Fibroblast of villous mesenchyme (primary cell): ENCODE measurements at places on chromosomes 7 and 10.
A peak's percentile ranks its signal among the peaks of the same experiment; 100 is the strongest.

GRCh38 chr10:93630625-93631557 lies 18.6 kb downstream of the PDE6C start:
- DNase-seq = no peak

DNA sequence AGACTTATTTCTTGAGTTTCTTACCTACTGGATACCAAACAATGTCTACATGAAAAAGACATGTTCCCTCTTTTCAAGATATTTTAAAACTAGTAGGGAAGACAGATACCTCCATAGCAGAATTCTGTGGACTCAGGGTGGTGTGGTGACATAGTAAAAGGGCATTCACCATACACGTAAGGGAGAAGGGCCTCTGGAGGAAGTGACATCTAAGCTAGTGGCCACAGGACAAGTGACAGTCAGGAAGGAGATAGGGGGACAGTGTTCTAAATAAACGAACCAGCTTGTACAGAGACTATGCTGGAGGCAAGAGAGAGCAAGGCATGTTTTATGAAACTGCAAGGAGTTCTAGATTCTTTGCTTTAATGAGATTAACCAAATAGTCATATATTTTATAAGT lies 321.7 kb upstream of the LRGUK start:
- DNase-seq = no peak

GRCh38 chr10:55351431-55351830 lies 550.4 kb upstream of the PCDH15 start:
- DNase-seq = no peak

DNA sequence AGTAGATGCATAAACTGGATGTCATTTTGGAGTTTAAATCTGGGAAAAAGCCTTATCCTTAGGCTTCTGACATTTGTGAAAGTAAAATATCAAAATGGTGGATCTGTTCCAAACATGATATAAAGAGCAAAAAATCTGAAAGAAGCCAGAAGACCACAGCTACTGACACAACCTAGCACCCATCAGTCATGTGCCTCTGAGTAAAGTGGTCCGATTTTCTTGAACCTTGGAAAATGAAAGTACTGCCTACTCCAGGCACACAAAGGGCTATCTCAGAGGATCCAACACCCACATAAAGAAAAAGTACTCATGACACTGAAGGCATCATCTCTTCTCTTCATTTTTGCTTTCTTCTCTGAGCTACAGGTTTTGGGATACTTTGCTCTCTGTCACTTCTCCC lies 150.7 kb downstream of the KMT2E start:
- no peak for DNase-seq

DNA sequence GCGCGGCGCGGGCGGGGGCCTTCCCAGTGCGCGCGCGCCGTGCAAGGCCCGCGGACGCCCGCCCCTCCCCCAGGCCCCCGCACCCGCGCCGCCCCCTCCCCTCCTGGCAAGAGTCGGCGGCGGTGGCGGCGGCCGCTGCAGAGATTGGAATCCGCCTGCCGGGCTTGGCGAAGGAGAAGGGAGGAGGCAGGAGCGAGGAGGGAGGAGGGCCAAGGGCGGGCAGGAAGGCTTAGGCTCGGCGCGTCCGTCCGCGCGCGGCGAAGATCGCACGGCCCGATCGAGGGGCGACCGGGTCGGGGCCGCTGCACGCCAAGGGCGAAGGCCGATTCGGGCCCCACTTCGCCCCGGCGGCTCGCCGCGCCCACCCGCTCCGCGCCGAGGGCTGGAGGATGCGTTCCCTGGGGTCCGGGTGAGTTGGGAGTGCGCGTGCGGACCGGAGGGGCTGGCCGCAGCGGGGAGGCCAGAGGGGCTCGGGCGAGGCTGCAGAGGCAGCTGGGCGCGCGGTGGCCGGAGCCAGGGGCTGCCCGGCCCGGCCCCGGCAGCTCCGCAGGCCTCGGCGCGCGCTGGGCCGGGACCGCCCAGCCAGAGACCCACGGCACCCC lies at the start of gene BMPR1A:
Gene BMPR1A, plus strand, starts transcription at position 109 of the 602 bp plus-strand sequence. CDS start 119,400 bp downstream, outside the sequence.
- DNase-seq = peak; percentile 90

GRCh38 chr7:115297656-115298055 lies 375.8 kb downstream of the MDFIC start:
- DNase-seq = peak; percentile 2

- DNase-seq = no peak
Measured at GRCh38 chr7:114942446-114943175, 20.7 kb downstream of the MDFIC start.

GRCh38 chr7:20220921-20221547 lies 3.9 kb upstream of the MACC1 start:
- DNase-seq = peak; percentile 94

DNA sequence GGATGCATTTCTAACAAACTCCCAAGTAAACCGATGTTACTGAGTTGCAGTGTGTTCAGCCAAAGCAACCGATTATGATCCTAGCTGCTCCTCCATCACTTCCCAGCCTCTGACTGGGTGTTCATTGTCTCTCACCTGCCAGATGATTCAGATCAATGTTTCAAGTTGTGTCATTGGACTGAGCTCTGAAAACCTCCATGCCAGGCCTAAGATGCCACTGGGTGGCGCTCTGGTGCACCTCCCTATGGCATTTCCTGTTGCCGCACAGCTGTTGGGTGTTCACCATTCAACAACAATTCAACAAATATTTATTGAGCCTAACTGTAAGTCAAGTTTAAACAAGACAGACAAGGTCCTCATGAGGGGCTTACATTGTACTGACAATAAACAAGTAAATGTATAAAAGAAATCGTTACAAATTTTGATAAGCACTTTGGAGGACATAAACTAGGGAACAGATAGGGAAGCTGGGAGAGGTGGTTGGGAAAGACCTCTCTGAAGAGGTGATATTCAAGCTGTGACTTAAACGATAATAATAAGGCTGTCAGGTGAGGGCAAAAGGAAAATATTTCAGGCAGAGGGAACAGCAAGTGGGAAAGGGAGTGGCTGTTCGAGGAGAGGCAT lies 22.8 kb downstream of the RGR start:
- peak; percentile 37 for DNase-seq

DNA sequence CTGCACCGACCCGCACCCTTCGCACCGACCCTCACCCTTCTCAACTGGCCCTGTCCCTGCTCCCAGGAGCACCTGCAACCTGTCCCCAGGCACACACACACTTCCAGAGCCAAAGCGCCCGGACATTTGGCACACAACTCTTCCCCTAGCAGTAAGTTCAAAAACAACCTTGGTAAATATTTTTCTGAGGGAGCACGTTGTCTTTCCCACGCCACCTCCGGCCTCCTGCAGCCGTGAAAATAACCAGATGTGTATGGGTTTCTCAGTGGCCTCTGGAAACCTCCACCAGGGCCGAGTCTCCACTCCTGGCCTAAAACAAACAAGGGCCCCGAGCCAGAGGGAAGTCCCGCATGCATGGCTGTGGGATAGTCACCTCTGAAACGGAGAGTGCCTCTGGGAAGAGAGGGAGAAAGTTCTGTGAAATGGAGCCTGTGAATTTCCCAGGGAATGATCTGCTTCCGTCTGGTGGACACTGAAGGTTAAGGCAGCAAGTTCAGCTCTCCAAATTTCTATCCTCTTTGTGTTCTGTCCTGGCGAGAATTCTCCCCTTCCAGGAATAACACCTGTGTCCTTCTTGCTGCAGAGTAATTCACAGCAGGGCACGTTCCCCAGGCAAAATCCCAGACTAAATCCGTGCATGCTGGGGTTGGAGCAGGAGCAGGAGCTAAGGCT lies 15.8 kb downstream of the PODXL start:
- peak; percentile 89 for DNase-seq

- no peak for DNase-seq
Measured at GRCh38 chr10:3919709-3920308, 134.8 kb upstream of the KLF6 start.

- DNase-seq = no peak
Measured at GRCh38 chr7:103240806-103241205, 56.4 kb upstream of the PMPCB start.

GRCh38 chr10:77864151-77864851 lies 62.3 kb downstream of the DLG5 start:
- DNase-seq = no peak

DNA sequence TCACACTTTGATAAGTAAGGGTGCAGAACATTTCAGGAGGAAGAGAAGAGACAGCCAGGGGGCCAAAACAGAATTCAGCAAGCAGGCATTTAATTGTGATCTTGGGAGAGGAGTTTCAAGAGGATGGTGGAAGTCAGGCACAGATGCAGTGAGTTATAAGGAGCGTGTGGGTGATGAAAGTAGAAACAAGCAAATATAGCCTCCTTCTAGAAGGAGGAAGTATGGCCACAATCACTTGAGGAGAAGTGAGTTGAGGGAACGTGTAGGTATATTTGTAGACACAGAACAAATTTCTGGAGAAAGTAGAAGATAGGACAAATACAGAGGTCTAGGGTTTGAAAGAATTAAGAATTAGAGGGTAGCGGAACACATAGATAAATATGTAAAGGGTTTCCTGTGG lies 165.8 kb downstream of the CACNB2 start:
- no peak for DNase-seq

DNA sequence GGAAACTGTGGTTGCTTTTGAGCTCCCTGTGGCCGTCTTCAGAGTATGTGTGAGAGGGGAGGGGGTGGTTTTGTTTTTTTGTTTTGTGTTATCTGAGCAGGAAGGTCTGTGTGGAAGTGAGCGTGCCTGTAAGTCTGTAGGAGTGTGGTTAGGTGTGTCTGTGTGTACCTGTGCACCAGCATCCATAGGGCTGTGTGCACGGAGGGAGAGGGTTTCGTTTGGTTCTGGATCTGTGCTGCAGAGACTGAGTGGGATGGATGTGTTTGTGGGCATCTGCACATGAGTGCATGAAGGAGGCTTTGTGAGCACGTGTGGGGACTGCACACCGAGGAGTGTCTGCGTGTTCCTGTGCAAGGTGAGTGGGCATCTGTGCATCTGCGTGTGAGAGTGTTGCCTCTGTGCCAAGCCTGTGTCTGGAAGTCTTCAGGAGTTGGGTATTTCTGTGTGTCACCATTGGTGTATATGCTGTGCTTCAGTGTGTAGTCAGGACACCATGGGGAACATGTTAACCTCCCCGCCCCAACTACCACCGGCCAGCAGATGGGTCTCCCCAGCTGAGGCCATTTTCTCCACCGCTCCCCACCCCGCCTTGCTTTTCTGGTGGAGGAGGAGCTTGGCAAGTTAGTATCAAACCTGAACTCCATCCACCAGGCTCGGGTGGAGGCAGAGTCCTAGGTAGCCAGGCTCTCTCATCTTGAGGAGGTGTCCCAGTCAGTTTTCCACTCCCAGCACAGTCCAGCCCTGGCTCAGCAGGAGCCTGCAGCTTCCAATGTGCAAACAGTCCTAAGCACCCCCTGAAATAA lies 7.1 kb upstream of the TLX1 start:
- no peak for DNase-seq

- DNase-seq = peak; percentile 31
Measured at GRCh38 chr7:143499246-143499645, 21.6 kb downstream of the TAS2R41 start.

- no peak for DNase-seq
Measured at GRCh38 chr7:148622887-148623585, 32.5 kb downstream of the C7orf33 start.
